ENCODE measurements at places on chromosomes 11 and 22. TPM values are rescaled to one million over a fixed set of nuclear protein-coding genes. Genes with fewer than 3 reads are reported as not detected.

The RAG2 gene
- total RNA-seq: 1.1 TPM

The KRTAP5-7 gene
- not detected for total RNA-seq

The SDHD gene
- total RNA-seq: 97.9 TPM

The LDLRAD3 gene
- 6.8 TPM for total RNA-seq

The MAJIN gene
- 0.23 TPM for total RNA-seq

The NXPE1 gene
- 0.21 TPM for total RNA-seq

The SCT gene
- total RNA-seq: not detected

The PEX16 gene
- total RNA-seq: 29.2 TPM

The FGF3 gene
- 0.23 TPM for total RNA-seq

The OR9G1 gene
- total RNA-seq: not detected

The PRG3 gene
- total RNA-seq: 0.44 TPM

The OR8D4 gene
- total RNA-seq: not detected

The LARGE1 gene
- 21.9 TPM for total RNA-seq

The NXPE4 gene
- total RNA-seq: not detected

The BLID gene
- total RNA-seq: 2.9 TPM

The ENTHD1 gene
- total RNA-seq: not detected

The KDELR3 gene
- 7.8 TPM for total RNA-seq

The SPON1 gene
- total RNA-seq: 0.94 TPM

The TUBA8 gene
- 2.5 TPM for total RNA-seq

The PTGDR2 gene
- 0.96 TPM for total RNA-seq
